ENCODE measurements at places on chromosomes 4 and X.
A peak's percentile ranks its signal among the peaks of the same experiment; 100 is the strongest.

GRCh38 chrX:69234624-69235023 is 69.4 kb upstream of the PJA1 start:
- no peak for DNase-seq

GRCh38 chrX:24377911-24378468 is 17.6 kb downstream of the SUPT20HL1 start:
- no peak for DNase-seq

- no peak for DNase-seq
These were observed 1203.5 kb downstream of the PCDH7 start for GRCh38 chr4:31923634-31924033.

GRCh38 chr4:19187691-19188090 is 1064.0 kb upstream of the SLIT2 start:
- no peak for DNase-seq

- DNase-seq = no peak
These were observed 22.6 kb upstream of the PHF8 start for GRCh38 chrX:54066841-54067240.

DNA sequence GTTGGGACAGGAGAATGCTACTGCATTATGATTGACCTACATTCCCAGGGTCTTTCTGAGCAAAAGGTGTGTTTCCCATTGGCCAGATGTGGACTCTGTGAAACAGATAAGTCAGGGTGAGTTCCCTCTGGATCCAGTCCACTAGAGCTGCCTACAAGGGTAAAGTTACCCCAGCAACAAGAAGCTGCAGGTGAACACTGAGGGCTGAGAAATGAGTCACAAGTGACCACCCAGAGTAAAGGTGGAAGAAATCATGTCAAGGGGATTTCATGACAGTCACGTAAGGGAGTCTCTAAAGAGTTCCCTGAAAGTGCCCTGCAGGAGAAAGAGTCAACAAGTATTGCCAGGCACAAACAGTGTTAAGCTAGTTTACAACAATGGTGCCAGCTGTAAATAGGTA is 16.3 kb downstream of the F8A1 start:
- DNase-seq = no peak

DNA sequence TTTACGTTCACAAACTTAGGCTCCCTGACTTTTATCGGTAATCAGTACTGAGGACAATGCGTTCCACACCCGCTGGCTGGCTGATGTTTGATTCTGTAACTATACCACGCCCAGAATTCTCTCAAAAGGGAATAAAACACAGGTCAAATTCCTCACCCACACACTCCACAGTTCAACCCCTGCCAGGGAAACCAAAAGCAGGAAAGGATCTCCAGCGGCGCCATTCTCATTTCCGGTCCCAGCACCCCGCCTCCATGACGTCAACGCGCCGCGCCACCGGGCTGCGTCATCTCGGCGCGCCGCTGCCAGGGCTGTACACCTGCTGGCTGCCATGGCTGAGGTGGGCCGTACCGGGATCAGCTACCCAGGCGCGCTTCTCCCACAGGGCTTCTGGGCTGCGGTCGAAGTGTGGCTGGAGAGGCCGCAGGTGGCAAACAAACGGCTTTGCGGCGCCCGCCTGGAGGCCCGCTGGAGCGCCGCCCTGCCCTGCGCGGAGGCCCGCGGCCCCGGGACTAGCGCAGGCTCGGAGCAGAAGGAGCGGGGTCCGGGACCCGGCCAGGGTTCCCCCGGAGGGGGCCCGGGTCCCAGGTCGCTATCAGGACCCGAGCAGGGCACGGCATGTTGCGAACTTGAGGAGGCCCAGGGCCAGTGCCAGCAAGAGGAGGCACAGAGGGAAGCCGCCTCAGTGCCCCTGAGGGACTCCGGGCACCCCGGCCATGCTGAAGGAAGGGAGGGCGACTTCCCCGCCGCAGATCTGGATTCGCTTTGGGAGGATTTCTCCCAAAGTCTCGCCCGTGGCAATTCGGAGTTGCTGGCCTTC is at the start of the genes ACOX3 and TRMT44:
TSS of gene ACOX3 (minus strand) at position 232 of the 820 bp plus-strand sequence. CDS start 24,202 bp downstream, outside the sequence.
TSS of gene TRMT44 (plus strand) at position 286 of the 820 bp plus-strand sequence. CDS start at position 332, 46 bp downstream.
- DNase-seq = peak; percentile 94

- no peak for DNase-seq
These were observed 29.6 kb upstream of the NKRF start for GRCh38 chrX:119635799-119636198.

DNA sequence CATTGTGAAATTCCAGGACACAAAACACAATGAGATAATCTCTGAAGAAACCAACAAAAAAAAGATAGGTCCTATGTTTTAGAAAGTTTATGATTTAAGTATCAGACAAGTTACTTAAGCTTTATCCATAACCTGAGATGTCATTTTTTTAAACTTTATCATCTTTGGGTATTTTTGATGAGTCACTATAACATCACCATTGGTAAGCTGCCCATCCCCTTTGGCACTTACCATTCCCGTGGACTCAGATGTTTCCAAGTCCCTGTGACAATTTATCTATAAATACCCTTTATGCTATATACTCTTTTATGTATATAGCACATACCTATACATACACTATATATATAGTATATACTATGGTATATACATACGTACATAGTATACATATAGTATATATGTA is 198.9 kb upstream of the GEMIN8 start:
- no peak for DNase-seq

DNA sequence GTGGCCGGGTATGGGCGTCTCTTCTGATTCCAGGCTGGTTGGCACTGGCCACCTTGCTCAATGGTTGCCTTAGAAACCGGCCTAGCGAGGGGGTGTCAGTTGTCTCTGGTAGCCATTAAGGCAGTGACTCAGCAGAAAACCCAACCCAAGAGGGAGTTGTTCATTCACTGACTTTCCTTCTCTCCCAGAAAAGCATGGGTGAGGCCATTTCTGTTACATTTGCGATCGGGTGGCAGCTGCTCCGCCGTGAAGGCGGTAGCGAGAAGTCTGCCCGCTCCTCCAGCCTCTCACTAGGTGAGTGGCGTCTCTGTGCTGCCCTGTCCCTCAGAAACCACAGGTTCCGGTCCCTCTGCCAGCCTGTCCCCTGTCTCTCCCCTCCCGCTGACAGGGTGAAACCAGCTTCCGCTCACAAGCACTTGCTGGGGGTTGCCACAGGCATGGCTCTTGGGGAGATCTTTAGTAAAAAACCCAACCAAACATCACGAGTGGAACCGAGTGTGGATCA is 17.4 kb downstream of the IRAK1 start:
- DNase-seq = no peak

DNA sequence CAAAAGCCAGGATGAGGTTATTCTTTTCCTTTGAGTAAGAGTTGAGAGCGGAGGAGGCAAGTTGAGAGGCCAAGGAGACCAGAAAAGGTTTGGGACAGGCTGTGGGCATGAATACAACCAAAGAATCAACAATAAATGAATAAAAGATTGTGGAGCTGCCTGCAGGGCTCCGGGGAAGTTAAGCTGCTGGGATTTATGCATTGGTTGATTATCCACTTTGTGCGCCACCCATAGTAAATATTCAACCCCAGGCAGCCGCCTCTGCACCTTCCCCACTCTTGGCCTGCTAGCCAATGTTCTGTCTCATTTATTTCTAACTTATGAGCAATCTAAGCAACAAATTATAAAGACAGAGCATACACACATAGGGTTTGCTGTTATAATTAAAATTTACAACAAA is 28.2 kb upstream of the IGSF1 start:
- DNase-seq = no peak

- DNase-seq = no peak
These were observed 53.8 kb downstream of the RAP1GDS1 start for GRCh38 chr4:98314791-98315565.

DNA sequence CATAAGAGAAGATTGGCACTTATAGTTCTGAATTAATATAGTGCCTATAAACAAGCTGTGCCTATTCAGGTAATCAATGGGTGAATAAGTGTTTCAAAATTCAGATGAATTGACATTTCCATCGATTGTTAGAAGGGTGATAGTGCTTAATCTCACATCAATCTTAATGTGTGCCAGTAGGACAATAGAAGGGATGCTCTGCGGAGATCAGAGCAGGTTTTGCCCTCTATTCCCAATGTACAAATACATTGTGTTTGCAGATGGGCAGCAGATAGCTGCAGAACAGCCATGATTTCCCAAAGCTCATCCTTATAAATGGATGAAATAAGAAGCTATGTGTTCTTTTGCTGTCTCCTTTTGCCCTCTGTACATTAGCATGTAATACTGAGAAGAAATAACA is 7.2 kb downstream of the MAB21L2 start:
- no peak for DNase-seq

- DNase-seq = no peak
These were observed 182.0 kb downstream of the ANKRD50 start for GRCh38 chr4:124530464-124531077.

DNA sequence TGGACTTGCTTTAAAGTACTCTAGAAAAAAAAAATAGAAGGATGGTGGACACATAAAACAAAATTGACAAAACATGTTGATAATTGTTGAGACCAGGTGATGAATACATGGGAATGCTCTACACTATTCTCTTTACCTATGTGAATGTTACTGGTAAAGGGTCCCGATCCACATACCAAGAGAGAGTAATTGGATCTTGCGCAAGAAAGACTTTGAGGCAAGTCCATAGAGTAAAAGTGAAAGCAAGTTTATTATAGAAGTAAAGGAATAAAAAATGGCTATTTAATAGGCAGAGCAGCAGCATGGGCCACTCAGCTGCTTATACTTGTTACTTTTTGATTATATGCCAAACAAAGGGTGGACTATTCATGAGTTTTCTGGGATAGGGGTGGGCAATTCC is 34.0 kb upstream of the PRR32 start:
- DNase-seq = no peak

- DNase-seq = peak; percentile 25
These were observed 80.8 kb downstream of the HMGN5 start for GRCh38 chrX:81120936-81121371.

GRCh38 chrX:154516656-154517100 is 646 bp upstream of the FAM3A start:
- DNase-seq = no peak

DNA sequence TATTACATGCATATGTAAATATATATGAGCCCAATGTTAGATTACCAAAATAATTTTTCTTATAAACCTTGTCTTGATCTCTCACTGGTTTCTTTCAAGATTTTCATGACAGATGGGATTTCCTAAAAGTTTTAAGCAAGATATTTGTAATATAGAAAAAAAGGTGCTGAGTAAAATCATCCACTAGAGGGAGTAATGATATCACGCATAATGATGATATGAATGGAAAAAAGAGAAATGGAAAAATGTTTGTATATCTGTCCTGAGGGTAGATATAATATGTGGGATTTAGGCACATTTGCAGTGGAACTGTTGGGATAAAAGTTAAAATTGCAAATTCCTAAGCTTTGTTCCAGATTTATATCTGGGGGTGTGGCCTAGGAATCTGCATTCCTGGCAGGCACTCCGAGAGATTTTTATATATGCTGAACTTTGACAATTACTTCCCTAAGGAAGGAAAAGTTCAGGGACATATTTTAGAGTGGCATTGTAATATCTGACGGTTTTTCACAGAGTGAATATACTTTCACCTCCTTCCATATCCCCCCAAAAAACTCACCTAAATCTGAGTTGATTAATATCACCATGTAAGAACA is 60.5 kb downstream of the TMA16 start:
- no peak for DNase-seq

DNA sequence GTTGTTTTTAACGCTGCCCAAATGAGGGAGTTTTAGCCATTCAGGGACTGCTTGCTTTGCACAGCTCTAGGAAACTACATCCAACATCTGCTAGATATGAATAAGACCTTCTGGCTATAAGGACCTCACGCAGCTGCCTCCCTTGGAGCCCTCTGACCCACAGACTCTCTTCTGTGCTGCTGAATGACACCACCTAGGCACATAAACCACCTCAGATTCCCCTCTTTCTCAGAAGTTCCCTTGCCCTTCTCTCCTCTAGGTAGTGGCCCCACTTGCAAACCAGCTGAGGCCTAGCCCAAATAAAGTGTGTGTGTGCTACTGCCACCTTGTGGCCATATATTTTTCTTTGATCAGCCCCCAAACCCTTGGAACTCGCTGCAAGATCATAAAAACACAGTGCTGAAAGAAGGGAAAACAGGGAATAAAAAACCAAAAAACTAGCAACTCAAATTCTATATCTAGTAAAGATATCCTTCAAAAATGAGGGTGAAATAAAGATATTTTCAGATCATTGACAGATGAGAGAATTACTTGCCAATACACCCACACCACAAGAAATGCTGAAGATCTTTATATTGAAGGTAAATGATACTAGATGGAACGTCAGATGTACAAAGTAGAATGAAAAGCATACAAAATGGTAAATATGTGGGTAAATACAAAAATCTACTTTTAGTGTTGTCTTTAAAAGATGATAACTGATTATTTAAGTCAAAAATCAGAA is 265.9 kb downstream of the ADAMTS3 start:
- DNase-seq = peak; percentile 15

DNA sequence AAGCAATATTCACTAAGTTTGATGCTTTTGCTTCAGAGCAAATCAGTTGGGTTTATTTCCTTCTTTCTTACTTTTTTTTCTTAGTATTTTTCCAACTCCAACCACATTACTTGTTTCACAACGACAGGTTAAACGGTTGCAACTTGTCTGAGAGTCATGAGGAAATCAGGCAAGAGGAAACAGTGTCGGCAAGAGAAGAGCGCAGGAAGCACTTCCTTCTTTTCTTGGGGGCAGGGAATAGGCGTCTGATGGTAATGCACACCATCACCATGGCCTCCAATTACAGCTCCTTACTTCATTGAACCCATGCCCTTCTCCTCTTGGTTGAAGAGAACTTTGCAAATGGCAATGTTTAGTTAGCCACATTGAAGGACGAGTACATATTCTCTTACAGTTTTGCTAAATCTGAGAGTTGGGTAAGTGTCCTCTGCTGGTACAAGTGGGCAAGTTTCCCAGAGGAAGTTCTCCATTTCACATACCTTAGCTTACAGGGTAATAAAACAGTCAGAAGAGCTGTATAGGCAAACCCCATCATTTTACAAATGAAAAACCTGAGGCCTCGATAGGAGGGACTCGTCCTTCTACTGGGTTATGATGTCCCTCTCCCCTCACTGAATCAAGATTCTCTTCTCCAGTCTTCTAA is 8.3 kb upstream of the CXCL8 start:
- no peak for DNase-seq

GRCh38 chr4:113586072-113586471 is 175.5 kb downstream of the CAMK2D start:
- no peak for DNase-seq

DNA sequence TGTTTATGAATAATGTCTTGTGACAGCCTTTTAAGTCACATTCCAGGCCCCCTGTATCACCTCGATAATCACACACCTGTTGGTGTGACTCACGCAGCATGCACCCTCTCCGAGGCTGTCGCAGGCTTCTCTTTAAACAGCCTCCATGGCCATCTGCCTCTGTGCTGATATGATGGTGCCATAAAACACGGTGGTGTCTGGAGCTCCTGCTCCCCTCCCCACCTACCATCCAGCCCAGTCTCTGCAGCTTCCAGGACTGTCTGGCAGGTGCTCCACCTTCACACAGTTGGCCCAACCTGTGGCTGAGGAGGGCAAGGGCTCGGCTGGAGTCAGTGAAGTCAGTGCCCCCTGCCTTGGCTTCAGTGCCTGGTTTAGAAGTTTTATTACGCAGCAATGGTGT is 173.8 kb upstream of the RPL34 start:
- no peak for DNase-seq

GRCh38 chr4:139455126-139455538 is 1.2 kb downstream of the RAB33B start:
- no peak for DNase-seq

- DNase-seq = no peak
These were observed 919.1 kb downstream of the ADGRL3 start for GRCh38 chr4:62119195-62119594.

GRCh38 chrX:80216086-80216485 is 201.5 kb downstream of the TBX22 start:
- DNase-seq = no peak
